ENCODE measurements at places on chromosomes 2 and 18. TPM values are rescaled to one million over a fixed set of nuclear protein-coding genes. Genes with fewer than 3 reads are reported as not detected.

DNA sequence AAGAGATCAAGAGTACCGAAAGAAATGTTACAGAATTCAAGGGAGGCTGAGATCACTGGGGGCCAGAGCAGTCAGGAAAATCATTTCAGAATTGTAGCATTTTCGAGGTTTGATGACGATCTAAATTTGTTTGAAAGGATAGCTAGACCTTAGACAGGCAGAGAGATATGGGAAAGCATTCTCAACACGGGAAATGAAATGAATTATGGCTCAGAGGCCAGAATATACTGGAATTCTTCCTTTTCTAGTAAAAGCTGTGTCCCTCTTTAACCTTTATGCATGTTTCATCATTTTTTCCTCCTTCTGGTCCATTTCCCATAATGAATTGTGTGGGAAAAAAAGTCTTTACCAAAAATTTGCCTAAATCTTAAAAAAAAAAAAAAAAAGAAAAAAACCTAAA is 78.8 kb downstream of the NABP1 start:
- H3K27me3 ChIP-seq = no peaks in the 10 kb centered on the region
- no peak overlapping the region for H3K27ac ChIP-seq
- H3K4me3 ChIP-seq = no peak overlapping the region
- no peaks in the 10 kb centered on the region for H3K36me3 ChIP-seq
- no peaks in the 10 kb centered on the region for H3K4me1 ChIP-seq

DNA sequence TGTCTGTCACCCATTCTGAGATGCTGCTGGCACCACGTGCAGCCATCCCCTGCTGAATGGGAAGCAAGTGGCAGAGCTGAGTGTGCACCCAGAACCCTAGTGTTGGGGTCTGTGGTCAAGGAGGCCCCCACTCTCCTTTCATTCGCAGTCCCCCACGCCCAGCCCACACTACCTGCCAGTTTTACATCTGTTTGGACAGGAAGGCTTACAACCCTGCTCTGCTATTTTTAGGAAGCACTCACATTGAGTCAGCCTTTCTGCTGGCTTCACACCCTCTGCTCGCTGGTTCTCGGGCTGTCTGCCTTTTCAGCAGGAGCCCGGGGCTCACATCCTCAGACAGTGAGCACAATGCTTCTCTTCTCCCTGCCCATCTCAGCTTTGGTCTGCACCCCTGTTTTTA is 10.7 kb upstream of the ADCY3 start:
- H3K36me3 ChIP-seq = no peaks in the 10 kb centered on the region
- no peak for DNase-seq
- H3K27ac ChIP-seq = no peak overlapping the region
- no peak overlapping the region for H3K4me3 ChIP-seq
- peaks cover 12% of the 10 kb centered on the region for H3K4me1 ChIP-seq

GRCh38 chr2:1418566-1418965 is 5.3 kb downstream of the TPO start:
- H3K4me3 ChIP-seq = no peak overlapping the region
- no peaks in the 10 kb centered on the region for H3K4me1 ChIP-seq
- peaks cover 13% of the 10 kb centered on the region for H3K27me3 ChIP-seq
- H3K27ac ChIP-seq = no peak overlapping the region
- H3K36me3 ChIP-seq = no peaks in the 10 kb centered on the region

DNA sequence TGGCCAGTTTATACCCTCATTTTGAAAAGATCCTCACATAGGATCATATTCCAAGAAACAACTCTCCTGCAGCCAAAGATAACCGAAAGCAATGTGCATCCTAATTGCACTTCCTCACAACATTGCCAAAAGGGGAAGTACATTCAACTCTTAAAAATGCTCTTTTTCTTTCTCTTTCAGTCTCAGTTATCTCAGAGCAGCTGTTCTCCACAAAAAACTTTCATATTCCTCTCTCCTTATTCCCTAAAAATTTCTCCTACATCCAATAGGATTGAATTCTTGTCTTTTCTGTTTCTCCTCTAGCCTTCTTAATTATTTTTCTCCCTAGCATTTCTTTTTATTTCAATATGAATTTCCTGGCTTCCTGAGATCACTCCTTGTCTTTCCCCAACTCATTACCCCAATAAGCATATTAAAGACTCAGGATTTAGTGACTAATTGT is 7.4 kb upstream of the VRK2 start:
- peak overlapping the region; percentile 67 for H3K27ac ChIP-seq
- peaks cover 11% of the 10 kb centered on the region for H3K4me1 ChIP-seq
- DNase-seq = no peak
- no peak overlapping the region for H3K4me3 ChIP-seq

GRCh38 chr2:237156031-237156856 is 70.6 kb downstream of the COPS8 start:
- no peak for DNase-seq
- no peak overlapping the region for H3K4me3 ChIP-seq
- peaks cover 7% of the 10 kb centered on the region for H3K4me1 ChIP-seq
- H3K27me3 ChIP-seq = peaks cover 17% of the 10 kb centered on the region

GRCh38 chr2:179186126-179186525 is 78.5 kb downstream of the SESTD1 start:
- no peak for DNase-seq
- no peaks in the 10 kb centered on the region for H3K4me1 ChIP-seq
- H3K27me3 ChIP-seq = no peaks in the 10 kb centered on the region
- H3K27ac ChIP-seq = no peak overlapping the region
- no peak overlapping the region for H3K4me3 ChIP-seq

DNA sequence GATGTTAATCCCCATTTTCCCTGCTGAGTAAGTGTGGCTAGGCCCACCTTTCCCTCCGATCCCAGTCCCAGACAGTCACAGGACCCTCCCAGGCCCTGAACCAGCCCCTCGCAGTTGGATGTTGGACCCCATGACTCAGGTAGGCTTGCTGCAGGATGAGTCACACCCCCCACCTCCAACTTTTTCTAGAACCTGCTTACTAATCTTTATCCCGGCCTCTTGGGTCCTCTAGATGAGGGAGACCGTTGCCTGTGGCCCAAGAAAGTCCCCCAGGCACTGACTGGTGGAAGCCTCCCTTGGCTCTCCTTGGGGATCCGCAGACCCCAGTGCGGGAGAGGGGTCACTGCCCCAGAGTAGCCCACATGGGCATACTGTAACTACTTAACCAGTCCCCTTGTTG is 98.5 kb downstream of the SMAD7 start:
- H3K27ac ChIP-seq = no peak overlapping the region
- H3K4me1 ChIP-seq = peaks cover 3% of the 10 kb centered on the region
- DNase-seq = no peak
- no peak overlapping the region for H3K4me3 ChIP-seq

DNA sequence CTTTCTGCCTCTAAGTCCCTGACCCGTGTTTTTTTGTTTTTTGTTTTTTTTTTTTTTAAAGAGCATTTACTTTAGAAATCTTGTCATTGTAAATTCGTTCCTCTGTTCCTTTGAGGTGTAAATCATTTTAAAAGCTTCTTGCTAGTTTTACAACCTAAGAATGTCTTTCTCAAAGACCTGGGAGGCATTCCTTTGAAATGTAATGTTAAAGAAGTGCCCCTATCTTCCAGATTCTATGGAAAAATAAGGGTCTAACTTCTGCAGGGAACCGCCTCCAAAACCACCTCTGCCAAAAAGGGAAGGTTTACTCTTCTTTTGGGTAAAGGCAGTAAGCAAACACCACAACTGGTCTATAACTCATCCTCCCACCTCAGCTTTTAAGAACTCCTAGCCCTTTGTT is 259.6 kb upstream of the ZNF804A start:
- no peaks in the 10 kb centered on the region for H3K27me3 ChIP-seq
- no peak overlapping the region for H3K4me3 ChIP-seq
- no peaks in the 10 kb centered on the region for H3K36me3 ChIP-seq
- H3K27ac ChIP-seq = no peak overlapping the region

DNA sequence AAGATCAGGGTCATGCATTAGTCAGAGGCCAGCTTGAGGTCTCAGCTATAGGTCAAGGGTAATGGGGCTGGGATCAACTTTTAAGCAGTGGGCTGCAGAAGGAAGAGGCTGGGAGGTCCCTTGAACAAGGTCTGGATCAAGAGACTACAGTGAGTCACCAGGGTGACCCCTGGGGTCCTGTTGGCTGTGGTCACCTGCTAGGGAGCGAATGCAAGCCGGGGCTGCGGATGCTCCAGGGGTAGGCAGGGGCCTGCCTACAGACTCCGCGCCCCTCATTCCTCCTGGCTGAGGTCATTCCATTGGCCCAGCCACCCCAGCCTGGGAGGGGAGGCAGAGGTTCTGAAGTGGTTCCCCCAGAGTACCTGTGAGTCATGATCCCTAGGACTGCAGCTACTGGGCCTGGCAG is 110.4 kb downstream of the CYP26B1 start:
- DNase-seq = no peak
- no peak overlapping the region for H3K27ac ChIP-seq
- no peak overlapping the region for H3K4me3 ChIP-seq
- no peaks in the 10 kb centered on the region for H3K36me3 ChIP-seq

DNA sequence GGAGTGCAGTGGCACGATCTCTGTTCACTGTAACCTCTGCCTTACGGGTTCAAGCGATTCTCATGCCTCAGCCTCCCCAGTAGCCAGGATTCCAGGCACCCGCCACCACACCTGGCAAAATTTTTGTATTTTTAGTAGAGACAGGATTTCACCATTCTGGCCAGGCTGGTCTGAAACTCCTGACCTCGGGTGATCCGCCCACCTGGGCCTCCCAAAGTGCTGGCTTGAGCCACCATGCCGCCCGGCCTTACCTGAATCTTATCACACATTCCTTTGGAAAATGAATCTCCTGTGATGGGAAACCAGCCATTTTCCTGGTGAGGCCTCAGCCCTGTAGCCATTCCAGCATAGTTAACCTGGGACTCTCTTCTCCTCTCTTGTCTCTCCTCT is 57.8 kb downstream of the HPCAL1 start:
- H3K27me3 ChIP-seq = no peaks in the 10 kb centered on the region
- peaks cover 21% of the 10 kb centered on the region for H3K36me3 ChIP-seq
- DNase-seq = peak; percentile 50
- no peak overlapping the region for H3K4me3 ChIP-seq

Gene RAD51AP2
- not detected for total RNA-seq

Gene IL36G
- not detected for total RNA-seq

Gene ASXL3
- 3.1 TPM for total RNA-seq

Gene ALK
- 0.65 TPM for total RNA-seq

Gene KCNIP3
- total RNA-seq = 4.5 TPM

Gene C2orf72
- 1.1 TPM for total RNA-seq

Gene DNER
- total RNA-seq = 0.06 TPM

Gene ZAP70
- 8.3 TPM for total RNA-seq

All from left lung (tissue), 14 donors.